ENCODE measurements at places on chromosomes 6 and 20. TPM values are rescaled to one million over a fixed set of nuclear protein-coding genes. Genes with fewer than 3 reads are reported as not detected.

CST5 gene
- not detected for total RNA-seq

- no peak for DNase-seq
These were observed 102.6 kb downstream of the C6orf118 start for GRCh38 chr6:165206798-165207197.

DNA sequence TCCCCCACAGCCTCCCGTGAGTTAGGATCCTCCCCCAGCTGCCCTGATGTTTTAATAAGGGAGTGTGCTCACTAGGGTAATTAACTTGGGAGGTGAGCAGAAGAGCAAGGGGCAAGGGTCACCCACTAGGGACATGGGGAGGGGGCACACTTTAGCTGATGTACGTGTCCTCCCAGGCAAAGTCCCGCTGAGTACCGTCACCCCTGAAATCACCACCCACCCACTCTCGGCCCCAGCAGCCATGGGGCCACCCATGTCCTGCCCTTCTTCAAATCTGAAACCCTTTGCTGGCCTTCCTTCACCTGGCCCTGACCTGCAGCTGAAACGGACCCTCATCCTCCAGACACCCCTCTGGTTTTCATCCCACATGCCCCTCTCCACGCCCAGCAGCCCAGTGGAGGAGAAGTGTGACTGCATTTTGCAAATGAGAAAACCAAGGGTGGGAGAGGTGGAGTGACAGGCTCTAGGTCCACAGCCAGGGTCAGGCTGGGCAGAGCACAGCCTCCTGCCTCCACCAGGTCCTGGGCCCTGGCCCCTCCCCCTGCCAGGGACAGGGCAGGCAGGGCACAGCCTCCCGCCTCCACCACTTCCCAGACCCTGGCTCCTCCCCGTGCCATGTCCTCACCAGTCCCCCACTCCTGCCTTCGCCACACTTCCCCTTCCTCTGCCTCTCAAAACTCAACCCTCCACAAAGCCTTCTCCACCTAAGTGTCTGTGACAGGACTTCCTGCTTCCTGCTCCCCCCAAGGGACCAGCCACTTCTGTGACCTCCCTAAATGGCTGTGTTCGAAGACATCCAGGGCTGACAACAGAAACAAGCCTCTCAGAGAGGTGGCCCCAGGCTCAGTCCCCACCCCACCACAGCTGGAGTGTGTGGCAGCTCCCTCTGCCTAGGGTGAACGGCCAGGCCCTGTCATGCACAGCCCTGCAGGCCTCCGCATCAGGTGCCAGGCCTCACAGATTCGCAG is 15.1 kb downstream of the ACSS1 start:
- DNase-seq, result peak; percentile 70

LY86 gene
- 1.2 TPM for total RNA-seq

DNA sequence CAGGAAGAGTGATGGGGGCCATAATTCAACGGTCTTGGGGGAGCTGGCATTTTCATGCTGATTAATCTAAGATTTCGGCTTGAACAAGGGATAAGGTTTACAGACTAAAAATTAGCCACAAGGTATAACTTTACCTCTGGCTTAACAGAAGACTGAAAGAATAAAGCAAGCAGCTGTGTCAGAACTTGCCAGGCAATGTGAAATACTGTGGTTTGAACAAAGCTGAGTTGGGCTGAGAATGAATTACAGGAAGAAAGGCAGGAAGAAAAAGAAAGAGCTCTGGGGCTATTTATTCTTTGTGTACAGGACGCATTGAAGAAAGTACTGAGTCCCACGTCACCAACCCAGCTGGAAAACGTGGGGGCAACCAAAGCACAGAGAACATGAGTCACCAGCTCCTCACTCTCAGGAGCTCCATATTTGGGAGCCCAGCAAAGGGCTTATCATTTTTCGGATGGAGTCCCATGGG is 121.5 kb upstream of the NEDD9 start:
- DNase-seq, result peak; percentile 25

PACSIN1 gene
- total RNA-seq, result 15.2 TPM

DNA sequence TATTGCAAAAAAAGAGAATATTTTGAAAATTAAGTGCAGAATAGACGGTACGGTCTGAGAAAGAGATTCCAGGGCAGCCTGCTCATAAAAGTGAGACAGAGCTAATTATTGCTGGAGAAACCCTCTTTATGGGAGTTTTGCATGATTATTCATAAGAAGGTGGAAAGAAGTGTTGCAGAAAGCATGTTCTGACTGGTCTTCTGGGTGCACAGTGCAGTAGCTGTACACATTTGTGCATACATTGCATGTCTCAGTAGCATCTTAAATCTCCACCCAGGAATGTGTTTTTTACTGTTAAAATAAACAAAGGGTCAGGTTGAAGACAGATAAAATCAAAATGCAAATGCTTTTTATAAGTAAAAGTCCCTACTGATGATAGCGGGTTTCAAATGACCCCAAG is 1813.6 kb upstream of the DEFB115 start:
- no peak for DNase-seq

FAM217A gene
- not detected for total RNA-seq

Data from left ventricle myocardium inferior (tissue), 1 donor.